ENCODE measurements at places on chromosomes 3 and 15. TPM values are rescaled to one million over a fixed set of nuclear protein-coding genes. Genes with fewer than 3 reads are reported as not detected.

The CCR2 gene
- total RNA-seq: 2.8 TPM

The TM4SF1 gene
- total RNA-seq: 20.9 TPM

The DAPK2 gene
- 4.4 TPM for total RNA-seq

The CCR8 gene
- total RNA-seq: not detected

The CAND2 gene
- 12.9 TPM for total RNA-seq

The HTD2 gene
- total RNA-seq: 10.2 TPM

The LRRC2 gene
- total RNA-seq: 2.0 TPM

The NEK10 gene
- total RNA-seq: 2.7 TPM

The SKIL gene
- total RNA-seq: 52.8 TPM

The OSBPL10 gene
- total RNA-seq: 7.9 TPM

The STX19 gene
- total RNA-seq: not detected

The SEMA7A gene
- 2.7 TPM for total RNA-seq

The SNTN gene
- not detected for total RNA-seq

The AADACL2 gene
- total RNA-seq: not detected

The BTLA gene
- 1.8 TPM for total RNA-seq

The SCN11A gene
- total RNA-seq: not detected

The DRD3 gene
- total RNA-seq: not detected

The FGD5 gene
- total RNA-seq: 16.1 TPM

The NFKBIZ gene
- total RNA-seq: 62.9 TPM

The MEIS2 gene
- 85.6 TPM for total RNA-seq

The CYP1A1 gene
- not detected for total RNA-seq

The ACVR2B gene
- total RNA-seq: 7.1 TPM

The LDHAL6B gene
- total RNA-seq: not detected

The WNT7A gene
- total RNA-seq: not detected

The VILL gene
- 5.0 TPM for total RNA-seq

The GOLGA8Q gene
- 1.2 TPM for total RNA-seq

The CCDC39 gene
- total RNA-seq: not detected

The RPP14 gene
- total RNA-seq: 14.0 TPM

The IQCF5 gene
- not detected for total RNA-seq

The AGBL1 gene
- total RNA-seq: not detected

The FETUB gene
- not detected for total RNA-seq

The KLHL40 gene
- total RNA-seq: not detected

The CXCR6 gene
- not detected for total RNA-seq

All from gastroesophageal sphincter (tissue), 4 donors.